WTC11 (cell line): ENCODE measurements at places on chromosomes 6 and 20.

GRCh38 chr6:84462698-84463097 lies 235.3 kb upstream of the CEP162 start:
- DNase-seq, result no peak

DNA sequence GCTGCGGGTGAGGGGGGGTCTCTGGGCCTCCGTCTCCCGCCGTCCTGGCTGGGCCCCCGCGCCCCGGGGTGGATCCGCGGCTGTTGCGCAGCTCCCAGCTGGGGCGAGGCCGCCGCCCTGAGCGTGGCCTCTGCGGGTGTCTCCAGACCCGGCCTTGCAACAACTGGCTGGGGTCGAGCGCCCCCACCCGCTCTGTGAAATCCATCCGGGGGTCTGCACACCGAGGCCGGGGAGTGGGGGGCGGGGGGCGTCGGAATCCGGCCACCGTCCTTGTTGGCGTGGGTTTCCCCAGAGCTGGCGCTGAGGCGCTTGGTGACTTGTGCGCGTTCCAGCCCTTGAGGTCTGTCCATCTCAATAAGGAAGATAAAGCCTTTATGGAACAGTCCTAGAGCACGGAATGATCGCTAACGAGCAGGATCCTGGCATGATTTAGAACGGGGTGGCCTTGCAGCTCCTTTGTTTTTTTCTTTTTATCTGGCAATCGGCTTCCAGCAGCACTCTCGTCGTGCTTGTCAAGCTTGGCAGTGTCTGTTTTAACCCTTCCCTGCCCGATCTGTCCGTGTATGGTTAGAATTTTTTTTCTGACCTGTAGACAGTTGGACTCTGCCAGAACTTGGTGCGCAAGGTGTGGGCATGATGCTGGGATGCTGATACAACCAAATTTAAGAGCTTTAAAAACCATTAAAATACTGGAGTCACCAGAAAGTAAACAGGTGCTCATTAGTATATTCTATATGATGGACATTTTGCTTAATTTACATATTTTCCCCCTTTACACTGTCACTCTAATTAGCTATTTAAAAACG lies 675 bp downstream of the DSTN start:
- DNase-seq, result peak; percentile 44

GRCh38 chr20:3595541-3595940 lies 67.7 kb downstream of the GFRA4 start:
- DNase-seq, result no peak

DNA sequence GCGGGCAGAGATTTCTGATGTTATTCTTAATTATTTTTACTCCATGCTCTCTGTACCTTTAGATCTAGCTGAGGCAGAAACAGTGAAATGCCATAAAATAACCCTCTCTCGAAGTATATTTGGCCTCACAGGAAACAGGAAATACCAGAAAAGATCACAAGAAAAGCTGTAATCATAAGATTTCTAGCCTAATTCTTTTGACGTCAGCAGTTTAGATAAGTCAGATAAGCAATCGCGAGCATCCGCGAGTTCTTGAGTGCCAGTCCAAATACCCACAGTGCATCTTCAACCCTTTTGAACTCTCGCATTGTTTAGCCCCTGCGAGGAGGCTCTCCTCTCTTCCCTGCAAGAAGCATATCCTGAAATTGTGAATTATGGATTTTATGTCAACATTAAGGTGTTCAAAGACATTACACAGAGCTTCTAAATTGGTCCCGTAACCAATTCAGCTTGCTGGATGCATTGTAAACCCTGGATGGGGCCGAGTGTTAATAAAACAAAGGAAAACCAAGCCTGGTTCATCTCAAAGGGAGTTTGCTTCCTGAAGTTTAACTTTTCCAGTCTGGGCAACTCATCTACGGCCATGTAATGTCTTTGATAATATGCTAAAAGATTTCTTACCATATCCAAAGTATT lies 198.9 kb downstream of the MTFR2 start:
- no peak for DNase-seq

GRCh38 chr6:87669051-87669450 lies 33.0 kb downstream of the AKIRIN2 start:
- DNase-seq, result no peak

DNA sequence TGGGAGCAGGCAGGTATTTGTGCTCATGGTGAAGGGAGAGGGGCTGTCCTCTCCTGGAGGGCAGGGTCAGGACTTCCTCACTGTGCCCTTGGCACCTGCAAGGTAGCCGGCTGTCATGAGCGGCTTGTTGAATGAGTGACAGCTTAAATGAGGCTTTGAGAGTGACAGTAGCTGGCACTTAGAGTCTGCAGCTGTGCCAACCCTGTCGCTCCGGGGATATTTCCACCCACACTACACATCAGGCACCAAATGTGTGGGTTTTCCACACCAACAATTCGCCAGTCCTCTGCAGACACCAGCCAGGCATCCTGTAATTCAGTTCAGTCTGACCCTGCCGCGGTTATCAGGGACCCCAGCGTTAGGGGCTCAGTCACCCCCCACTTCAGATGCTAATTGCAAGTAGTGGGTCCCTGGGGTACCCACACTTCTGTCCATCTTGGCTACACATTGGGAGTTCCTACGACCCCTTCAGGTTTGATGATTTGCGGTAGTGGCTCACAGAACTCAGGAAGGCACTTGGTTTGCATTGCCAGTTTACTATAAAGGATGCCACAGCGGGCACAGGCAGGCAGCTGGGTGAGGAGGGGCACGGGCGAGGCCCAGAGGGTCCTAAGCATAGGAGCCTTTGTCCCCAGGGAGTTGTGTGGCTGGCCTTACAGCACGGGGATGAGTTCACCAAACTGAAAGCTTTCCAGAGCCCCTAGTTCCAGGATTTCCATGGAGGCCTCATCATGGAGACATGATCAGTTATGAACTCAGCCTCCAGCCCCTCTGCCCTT lies 9.1 kb downstream of the MTG2 start:
- no peak for DNase-seq

- DNase-seq, result no peak
Observed at GRCh38 chr20:51600950-51601349, 58.4 kb upstream of the NFATC2 start.

DNA sequence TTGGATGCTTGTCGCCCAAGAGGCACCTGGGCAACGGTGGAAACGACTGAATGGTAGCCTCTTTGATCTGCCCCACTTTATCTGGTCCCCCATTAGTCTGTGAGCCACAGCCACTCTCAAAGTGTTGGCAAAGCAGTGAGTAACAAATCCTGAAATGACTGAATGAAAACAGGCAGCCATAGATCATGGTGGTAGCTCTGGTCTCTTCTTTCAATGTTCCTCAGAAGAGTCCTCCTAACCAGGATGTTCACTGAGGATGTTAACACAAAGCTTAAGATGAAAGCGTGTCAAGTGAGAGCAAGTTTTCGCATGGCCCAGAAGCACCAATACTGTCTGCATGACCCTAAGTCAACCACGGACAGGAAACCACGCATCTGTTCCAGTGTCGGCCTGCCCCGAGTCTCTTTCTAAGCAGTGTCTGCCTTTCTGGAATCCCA lies 107.3 kb downstream of the IRF4 start:
- DNase-seq, result no peak

DNA sequence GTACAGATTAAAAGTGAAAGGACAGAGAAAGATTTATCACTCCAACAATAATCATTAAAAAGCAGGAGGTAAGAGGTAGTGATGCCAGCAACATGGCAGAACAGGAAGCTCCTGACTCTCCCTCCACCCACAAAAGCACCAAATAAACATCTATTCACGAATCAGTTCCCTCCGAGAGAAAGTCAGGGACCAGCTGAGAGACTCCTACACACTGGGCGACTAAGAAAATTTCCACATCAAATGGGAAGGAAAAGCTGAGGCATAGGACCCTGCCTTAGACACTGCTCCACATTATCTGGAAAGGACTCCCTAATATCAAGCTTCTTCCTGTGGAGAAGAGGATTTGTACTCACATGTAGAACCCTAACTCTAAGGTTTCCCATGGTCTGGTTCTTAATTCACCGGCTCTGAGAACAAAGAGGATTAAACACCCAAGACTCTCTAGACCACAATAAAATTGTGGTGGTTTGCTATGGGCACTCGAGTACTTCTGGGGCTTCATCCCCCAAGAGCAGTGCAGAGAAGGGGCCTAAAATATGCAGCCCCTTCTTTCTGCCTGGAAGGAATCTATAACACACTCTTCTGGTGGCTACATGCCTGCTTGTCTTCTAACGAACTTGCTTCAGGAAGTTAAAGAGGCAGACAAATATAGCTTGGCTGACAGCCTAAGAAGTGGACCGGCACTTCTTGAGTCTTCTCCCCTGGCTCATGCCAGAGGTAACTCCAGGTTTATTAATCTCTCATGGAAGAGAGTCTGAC lies 29.4 kb upstream of the ASF1A start:
- no peak for DNase-seq

- DNase-seq, result no peak
Observed at GRCh38 chr20:40673442-40673841, 15.6 kb downstream of the MAFB start.

GRCh38 chr6:5837323-5837722 lies 169.4 kb downstream of the NRN1 start:
- DNase-seq, result no peak

- no peak for DNase-seq
Observed at GRCh38 chr20:62032609-62033368, 32.9 kb downstream of the TAF4 start.

DNA sequence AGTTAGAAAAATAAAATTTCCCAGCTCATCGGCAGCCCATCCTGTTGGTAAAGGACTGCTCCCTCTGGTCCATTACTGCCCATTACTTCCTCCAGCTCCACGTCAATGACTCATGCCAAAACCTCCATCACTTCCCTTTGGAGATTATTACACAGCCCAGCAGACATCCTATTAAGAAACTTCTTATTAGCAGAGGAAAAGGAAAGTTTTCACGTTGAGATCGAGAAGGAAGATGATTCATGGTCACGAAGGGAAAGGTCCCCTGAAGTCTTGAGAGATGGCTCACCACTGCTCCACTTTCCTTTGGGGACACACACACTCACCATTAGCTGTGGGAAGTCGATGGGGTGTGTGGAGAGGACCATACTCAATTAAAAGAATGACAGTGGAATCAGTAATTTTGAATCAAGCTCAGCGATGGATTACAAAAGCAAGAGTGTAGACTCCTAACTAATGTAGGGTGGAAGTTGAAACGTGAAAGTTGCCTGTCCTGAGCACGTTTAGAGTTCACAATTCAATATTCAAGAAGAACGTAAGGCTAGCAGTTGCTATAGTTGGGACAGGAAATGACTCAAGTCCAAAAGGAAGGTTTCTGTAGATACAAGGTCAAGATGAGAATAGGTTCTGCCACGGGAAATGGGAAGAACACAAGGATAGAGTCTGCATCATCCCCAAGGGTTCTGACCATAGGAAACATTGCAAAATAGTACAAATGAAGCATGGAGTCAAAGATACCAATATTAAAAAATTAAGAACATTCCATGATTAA lies 21.6 kb downstream of the SASH1 start:
- DNase-seq, result no peak

DNA sequence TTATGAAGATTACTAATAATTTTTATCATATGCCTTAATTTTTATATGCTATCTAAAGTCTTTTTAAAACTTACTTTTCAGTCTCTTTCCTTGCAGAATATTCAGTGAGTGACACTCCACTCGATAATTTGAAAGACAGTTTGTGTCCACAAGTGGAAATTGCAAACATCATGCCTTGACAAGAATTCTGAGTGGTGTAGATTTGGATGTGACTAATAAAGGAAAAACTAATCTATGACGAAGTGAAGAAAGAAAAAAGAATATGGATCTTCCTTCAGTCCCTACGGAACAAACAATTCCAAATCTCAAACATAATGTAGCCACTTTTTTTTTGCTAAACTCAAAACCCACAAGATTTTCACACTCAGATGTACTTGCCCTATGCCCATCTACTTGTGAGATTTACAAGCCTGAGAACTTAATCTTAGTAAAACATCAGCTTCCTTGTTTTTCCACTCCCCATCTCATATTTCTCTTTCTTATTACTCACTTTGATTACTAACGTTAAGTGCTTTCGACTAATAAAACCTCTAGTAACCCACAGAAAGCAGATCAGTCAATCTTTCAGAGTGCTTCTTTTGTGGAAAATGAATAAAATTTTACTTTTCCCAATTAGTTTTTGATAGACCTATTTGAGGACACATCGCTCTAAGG lies 1155.8 kb downstream of the GRIK2 start:
- DNase-seq, result no peak

DNA sequence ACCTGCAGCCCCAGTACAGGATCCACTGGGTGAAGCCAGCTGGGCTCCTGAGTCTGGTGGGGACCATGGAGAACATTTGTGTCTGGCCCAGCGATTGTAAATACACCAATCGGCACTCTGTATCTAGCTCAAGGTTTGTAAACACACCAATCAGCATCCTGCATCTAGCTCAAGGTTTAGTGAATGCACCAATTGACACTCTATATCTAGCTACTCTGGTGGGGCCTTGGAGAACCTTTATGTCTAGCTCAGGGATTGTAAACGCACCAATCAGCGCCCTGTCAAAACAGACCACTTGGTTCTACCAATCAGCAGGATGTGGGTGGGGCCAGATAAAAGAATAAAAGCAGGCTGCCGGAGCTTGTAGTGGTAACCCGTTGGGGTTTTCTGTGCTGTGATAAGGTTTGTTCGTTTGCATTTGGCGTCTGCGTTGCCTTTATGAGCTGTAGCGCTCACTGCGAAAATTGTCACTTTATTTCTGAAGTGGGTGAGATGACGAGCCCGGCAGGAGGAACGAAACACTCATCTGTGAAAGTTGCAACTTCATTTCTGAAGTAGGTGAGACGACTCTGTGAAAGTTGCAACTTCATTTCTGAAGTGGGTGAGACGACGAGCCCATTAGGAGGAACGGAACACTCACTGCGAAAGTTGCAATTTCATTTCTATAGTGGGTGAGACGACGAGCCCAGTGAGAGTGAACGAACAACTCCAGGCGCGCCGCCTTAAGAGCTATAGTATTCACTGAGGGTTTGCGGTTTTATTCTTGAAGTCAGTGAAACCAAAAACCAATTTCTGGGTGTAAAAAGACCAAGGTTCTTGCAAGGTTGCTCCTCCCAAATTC lies 31.1 kb downstream of the SERPINB6 start:
- DNase-seq, result no peak

DNA sequence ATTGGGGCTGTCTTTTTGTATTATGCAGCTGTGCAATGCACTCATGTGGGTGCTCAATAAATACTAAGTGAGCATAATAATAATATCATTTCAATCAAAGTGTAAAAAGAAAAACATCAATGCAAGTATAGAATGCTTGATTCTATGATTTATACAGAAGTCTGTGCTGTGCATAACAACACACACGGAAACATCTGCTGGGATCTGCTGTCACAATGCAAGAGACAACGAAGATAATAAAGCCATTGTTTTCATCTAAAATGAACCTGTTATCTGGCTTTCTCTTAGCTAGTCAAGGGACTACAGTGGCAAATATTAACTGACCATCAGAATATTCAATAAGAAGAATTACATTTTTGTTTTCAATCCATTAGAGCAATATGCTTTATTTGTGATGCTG lies 1156.9 kb upstream of the MAP3K7 start:
- DNase-seq, result no peak

- peak; percentile 34 for DNase-seq
Observed at GRCh38 chr6:77620278-77620882, 32.5 kb upstream of the MEI4 start.

DNA sequence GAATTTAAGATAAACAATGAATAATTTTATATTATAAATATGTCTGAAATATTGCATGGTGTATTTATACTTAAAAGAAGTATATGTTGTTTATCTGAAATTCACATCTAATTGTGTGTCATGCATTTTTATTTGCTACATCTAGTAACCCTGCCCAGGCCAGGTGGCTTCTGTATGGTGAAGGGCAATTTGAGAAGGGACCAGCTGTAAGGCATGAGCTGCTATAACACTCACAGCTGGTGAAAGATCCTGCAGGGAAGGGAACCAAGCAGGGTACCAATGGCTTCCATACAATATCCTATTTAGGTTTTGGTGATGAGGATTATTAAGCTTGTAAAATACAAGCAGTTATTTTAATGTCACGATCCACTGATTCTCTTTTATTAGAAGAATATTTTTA lies 921.8 kb upstream of the GJE1 start:
- DNase-seq, result no peak
